H7 (cell line): ENCODE measurements at places on chromosomes 11 and 22. TPM values are rescaled to one million over a fixed set of nuclear protein-coding genes. Genes with fewer than 3 reads are reported as not detected.

DNA sequence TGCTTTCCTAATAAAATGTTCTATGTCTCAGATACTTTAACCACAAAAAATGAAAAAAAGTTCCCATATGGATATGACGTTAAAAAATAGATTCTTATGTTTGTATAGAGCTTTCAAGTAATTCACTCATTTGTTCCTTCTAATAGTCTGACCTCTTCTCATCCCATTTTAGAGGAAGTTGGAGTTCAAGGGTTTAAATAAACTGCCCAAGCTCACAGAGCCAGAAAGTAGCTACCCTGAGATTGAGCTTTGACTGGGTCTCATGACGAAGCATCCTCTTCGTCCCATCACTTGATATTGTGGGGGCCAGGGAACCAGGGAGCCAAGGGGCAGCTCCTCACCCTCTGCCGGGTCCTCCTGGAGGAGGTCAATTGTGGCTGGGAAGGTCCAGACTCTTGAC lies 116.3 kb downstream of the CCDC81 start:
- DNase-seq: no peak

The NXPE2 gene
- not detected in 2 replicates for total RNA-seq

GRCh38 chr11:351411-351810 lies 17.9 kb upstream of the B4GALNT4 start:
- DNase-seq: no peak

- no peak for DNase-seq
These were observed 137.8 kb upstream of the BDNF start for GRCh38 chr11:27837895-27838563.

The LARGE1 gene
- 30.7 and 35.4 TPM in 2 replicates for total RNA-seq

GRCh38 chr22:31995046-31995445 lies 48.0 kb upstream of the SLC5A1 start:
- peak; percentile 19 for DNase-seq
